Posterior vena cava (tissue), 2 donors: ENCODE measurements at places on chromosomes 5 and 9. TPM values are rescaled to one million over a fixed set of nuclear protein-coding genes. Genes with fewer than 3 reads are reported as not detected.

Gene INSL4
- total RNA-seq, result not detected

- no peak for DNase-seq
Measured at GRCh38 chr9:82572146-82572545, 490.8 kb downstream of the RASEF start.

DNA sequence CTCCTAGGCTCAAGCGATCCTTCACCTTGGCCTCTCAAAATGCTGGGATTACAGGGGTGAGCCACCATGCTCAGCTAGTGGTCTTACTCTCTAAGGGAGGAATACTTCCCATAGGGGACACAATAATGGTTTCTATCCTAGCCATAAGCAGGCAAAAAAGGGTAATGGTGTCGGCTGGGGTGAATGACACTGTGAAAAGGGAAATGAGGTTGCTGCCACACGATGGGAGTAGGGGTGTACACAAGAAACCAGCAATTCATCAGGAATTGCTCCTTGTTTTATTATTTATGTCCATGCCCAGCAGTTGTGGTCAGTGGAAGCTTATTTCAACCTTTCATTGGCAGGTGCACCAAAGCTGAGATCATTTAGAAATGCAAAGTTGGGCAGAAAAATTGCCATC lies 70.3 kb upstream of the ZFR start:
- DNase-seq, result no peak

GRCh38 chr5:161230221-161230620 lies 316.3 kb downstream of the GABRB2 start:
- DNase-seq, result no peak

- no peak for DNase-seq
Measured at GRCh38 chr5:58244819-58245475, 214.9 kb downstream of the PLK2 start.

GRCh38 chr5:141637123-141637766 lies 448 bp downstream of the RELL2 start:
- DNase-seq, result peak; percentile 83

- no peak for DNase-seq
Measured at GRCh38 chr9:108244686-108245085, 611.1 kb downstream of the ACTL7B start.
